ENCODE measurements at places on chromosomes 3 and 15.

GRCh38 chr15:58276924-58277323 is 138.7 kb downstream of the AQP9 start:
- no peak for DNase-seq

DNA sequence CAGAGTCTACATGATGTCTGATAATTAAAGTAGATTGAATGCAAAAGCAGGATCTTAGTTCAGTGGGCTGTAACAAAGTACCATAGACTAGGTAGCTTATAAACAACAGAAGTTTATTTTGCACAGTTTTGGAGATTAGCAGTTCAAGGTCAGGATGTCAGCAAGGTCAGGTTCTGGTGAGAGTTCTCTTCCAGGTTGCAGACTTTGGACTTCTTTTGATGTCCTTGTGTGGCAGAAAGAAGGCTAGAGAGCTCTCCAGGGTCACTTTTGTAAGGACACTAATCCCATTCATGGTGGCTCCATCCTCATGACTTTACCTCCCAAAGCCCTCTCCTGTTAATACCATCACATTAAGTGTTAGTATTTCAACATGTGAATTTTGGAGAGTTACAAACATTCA is 12.1 kb downstream of the FYTTD1 start:
- DNase-seq, result no peak

DNA sequence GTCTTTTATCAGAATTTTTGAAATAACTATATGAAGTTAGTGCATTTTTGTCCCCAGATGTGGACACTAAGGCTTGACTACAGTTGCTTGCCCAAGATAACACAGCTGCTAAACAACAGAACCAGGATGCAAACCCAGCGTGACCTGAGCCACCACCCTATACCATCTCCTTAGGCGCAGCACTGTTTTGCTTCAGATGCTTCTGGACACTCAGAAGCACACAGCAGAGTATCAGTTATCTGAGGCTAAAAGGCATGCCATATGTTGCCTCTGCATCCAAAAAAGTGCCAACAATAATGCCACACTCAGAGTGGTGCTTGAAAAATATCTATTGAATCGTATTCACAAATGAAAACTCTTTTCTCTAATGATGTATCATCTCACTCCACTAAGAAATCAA is 24.5 kb downstream of the KCNMB2 start:
- DNase-seq, result no peak

- no peak for DNase-seq
Measured at GRCh38 chr3:128033102-128033501, 19.1 kb upstream of the SEC61A1 start.

Measured in HTR-8/SVneo (cell line).